ENCODE measurements at places on chromosomes 13 and 19.

GRCh38 chr19:55339889-55340783 lies 460 bp downstream of the KMT5C start:
- DNase-seq, result no peak

DNA sequence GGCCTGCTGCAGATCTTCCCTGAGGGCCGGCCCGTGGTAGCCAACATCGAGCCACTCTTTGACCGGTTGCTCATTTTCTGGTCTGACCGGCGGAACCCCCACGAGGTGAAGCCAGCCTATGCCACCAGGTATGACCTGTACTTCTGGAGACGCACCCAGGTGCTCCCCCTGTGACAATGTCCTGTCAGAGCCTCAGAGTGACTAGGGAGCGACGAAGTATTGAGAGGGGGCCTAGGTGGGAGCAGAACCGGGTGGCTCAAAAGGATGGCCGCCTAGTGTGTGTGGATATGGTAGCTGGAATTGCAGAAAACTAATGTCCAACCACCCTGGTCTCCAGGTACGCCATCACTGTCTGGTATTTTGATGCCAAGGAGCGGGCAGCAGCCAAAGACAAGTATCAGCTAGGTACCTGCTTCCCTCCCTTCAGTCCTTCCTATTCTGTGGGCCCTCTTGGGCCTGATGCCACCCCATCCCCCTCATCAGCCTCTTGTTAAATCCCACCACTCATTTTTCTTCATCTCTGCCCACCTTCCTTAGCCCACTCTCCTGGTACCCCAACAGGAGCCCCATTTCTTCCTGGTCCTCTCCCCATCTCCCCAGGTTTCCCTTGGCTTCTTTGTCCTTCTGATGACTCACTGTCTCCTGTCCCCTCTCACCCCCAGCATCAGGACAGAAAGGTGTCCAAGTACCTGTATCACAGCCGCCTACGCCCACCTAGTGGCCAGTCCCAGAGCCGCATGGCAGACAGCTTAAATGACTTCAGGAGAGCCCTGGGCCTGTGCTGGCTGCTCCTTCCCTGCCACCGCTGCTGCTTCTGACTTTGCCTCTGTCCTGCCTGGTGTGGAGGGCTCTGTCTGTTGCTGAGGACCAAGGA lies 8.4 kb downstream of the EGLN2 start:
- no peak for DNase-seq

GRCh38 chr13:65217471-65217995 lies 2012.6 kb downstream of the PCDH9 start:
- no peak for DNase-seq

- DNase-seq, result no peak
These were observed 6.0 kb downstream of the TMIGD2 start for GRCh38 chr19:4295972-4296771.

GRCh38 chr13:112699322-112699918 lies 9.6 kb downstream of the ATP11A start:
- DNase-seq, result no peak

GRCh38 chr19:17389957-17390664 lies 3.9 kb downstream of the CCDC194 start:
- no peak for DNase-seq

DNA sequence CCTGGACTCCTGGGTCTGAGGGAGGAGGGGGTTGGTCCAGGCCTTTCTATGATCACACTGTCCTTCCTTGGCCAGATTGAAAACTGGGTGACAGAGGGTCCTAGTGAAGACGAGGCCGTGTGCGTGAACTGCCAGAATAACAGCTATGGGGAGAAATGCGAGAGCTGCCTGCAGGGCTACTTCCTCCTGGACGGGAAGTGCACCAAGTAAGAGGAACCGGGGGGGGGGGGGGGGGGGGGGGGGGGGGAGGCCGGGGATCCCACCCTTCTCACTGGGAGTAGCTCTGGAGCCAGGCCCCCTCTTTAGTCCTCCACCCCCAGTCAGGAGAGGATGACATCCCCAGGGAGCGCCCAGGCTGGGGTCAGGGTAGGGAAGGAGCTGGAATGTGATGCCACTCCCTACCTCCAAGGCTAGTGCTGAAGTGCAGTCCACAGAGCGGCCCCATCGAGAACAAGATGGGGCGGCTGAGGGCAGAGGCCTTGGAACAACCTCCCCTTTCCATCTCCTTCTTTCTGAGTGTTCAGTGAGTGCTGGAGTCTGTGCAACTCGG lies 19.4 kb downstream of the CNFN start:
- DNase-seq, result no peak

- no peak for DNase-seq
These were observed 642.3 kb upstream of the SLITRK1 start for GRCh38 chr13:84524586-84524985.

DNA sequence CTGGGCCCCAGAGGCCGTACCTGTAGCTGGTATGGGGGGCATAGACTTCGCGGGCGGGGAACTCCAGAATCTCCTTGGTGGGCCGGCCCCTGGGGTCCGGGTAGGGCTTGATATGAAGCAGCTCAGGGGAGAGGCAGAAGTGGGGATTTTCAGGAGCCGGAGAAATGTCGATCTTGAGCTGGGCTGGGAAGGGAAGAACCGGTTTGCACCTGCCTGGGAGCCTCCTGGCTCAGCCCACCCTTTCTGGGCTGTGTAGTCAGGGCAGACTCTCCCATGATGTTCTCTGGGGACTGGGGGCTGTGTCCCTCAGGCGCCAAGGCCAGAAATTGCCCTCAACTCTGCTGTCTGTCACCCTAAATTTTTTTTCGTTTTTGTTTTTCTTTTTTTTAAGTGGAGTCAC lies 2.6 kb downstream of the ANGPTL8 start:
- no peak for DNase-seq

DNA sequence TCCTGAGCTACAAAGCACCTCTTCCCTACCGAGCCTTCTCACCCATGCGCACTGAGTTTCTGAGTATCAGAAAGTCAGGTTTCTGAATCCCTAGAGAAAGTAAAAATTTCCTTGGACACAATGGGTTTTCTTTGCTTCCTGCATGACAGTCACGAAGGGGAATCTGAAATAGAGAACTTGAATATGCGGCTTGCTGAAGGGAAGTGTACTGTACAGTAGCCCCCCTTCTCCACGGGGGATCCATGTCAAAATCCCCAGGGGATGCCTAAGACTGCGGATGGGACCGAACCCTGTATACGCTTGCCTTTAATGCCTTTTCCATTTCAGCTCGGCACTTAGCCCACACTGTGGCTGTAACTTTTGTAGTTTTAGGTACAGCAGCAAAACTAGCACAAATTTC lies 107.9 kb downstream of the GGACT start:
- DNase-seq, result no peak
